Stimulated activated CD4-positive, alpha-beta T cell treated with anti-CD3 and anti-CD28 coated beads, TNF-alpha, amount 100 ng/mL, for 4 hours (primary cell): ENCODE measurements at places on chromosomes 13 and 19.

GRCh38 chr13:100594731-100595130 is 6.1 kb upstream of the GGACT start:
- no peak for DNase-seq

GRCh38 chr19:14566712-14567077 is 5.2 kb downstream of the NDUFB7 start:
- no peak for DNase-seq

DNA sequence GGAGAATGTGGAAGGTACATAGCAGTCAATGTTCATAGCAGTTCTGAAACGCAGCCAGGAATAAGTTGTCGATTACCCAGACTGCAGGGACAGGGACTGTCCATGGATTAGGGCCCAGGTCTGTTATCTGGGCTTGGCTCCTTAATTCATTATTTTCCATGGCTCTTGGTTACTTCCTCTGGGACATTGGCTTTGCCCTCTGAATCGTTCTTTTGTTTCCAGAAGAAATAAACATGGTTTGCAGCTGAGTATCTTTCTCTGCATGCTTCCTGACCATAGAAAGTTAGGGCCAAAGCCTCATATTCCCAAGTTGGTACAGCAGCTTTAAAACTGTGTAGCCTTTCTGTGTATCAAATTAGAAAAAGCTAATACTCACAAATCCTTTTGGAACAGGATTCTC is 121.7 kb upstream of the MAB21L1 start:
- no peak for DNase-seq

DNA sequence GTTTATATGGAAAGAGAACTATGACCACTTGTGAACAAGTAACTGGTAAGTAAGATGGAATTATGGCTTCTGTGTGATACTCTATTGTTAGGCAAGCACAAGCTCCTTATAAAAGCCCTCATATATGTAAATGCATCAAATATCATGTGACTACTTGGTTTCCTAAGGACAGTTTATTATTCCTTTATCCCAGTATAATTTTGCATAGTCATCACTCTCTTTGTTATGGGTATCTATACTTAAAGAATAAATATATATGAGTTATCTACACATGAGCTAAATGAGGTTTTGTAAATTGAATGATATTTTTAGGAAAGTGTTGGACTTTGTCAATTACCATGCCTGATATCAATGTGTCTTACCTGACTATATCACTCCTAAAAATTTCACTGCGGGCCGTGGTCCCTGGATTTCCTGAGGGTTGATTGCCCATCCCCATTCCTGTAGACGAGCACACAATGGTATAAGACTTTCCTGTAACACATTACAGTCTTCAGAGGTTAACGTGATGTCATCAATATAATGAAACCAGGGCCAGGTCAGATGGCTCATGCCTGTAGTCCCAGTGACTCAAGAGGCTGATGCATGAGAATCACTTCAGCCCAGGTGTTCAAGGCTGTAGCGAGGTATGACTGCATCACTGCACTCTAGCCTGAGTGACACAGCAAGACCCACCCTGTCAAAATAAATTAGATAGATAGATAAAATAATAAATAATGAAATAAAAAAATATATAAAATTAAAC is 20.7 kb downstream of the ZNF844 start:
- no peak for DNase-seq

DNA sequence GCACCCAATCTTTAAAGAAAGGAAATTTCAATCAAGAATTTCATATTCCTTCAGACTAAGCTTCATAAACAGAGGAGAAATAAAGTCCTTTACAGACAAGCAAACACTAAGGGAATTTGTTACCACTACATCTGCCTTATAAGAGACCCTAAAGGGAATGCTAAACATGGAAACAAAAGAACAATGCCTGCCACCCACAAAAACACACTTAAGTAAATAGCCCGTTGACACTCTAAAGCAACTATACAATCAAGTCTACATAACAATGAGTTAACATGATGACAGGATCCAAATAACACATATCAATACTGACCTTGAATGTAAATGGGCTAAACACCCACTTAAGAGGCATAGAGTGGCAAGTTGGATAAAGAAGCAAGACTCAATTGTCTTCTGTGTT is 1056.9 kb upstream of the ATXN8OS start:
- DNase-seq: no peak

- DNase-seq: no peak
Observed at GRCh38 chr19:46082728-46083050, 41.8 kb downstream of the IGFL3 start.

DNA sequence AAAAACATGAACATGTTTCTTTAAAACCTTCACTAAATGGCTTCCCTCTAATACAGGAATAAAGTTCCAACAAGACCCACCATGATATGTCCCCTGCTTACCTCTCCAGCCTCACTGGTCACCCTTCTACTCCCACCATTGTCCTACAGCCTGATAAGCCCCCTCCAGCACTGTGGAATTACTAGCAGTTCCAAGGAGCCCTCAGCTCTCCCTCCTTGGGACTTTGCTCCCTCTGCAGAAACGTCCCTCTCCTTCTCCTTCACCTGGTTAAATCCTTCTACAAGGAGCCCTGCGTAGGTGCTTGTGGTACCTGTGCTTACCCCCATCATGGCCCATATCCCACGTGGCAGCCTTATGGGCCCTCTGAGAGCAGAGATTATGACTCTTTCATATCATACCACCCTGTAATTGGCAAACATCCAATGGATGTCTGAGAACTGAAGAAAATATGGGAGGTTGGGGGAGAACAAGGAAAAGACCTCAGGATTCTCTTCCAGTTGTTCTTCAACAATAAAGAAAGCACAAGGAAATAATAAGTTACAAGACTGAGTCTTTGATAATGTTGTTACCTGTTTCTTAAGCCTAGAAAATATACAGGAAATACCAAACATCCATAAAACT is 26.1 kb upstream of the DOCK9 start:
- DNase-seq: no peak

DNA sequence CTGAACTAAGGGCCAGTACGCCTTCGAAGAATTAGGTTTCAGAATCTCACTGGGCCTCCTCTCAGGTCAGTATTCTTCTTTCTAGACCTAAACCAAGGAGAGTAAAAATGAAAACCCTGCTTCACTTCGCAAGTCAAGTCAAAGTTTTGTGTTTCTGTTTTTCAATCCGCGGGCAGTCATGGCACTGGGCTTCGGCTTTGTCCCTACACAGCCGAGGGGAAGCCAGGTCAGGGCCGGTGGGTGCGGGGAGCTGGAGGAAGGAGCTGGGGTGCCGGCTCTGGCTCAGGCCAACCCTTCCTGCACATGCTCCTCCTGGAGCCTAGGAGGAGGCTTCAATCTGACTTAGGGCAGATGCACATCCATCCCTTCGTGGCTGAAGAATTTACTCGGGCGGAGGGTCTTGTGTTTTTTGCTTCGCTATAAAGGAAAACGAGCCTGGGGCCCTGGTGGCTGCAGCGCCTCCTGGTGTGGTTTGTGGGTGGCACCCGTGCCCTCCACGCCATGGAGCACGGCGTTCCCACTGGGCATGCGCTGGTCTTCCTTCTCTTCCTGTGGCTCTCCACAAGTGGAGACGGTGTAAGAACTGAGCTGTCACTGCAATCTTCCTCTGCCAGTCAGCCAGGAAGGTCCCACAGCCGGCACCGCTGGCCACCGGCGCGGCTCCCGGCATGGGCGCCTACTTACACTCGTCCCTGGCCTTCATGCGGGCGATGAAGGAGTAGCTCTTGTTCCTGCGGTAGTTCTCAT is 22.5 kb downstream of the C19orf44 start:
- no peak for DNase-seq

DNA sequence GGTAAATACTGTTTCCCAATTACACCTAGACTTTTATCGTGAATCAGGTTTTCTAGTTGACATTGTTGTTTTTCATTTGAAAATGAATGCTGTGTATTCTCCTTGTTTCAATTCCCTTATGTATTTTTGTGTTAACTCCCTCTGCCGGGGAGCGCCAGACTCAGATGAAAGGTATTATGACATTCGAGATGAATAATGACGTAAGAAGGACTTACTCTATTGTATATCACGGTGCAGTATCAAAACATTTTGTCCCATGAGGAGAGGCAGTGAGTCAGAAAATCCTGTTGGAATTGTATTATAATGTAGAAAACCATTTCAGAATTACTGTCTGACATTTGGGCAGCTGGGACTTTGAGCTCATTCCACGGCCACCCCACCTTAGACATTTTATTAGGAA is 61.6 kb downstream of the LRCH1 start:
- DNase-seq: no peak

DNA sequence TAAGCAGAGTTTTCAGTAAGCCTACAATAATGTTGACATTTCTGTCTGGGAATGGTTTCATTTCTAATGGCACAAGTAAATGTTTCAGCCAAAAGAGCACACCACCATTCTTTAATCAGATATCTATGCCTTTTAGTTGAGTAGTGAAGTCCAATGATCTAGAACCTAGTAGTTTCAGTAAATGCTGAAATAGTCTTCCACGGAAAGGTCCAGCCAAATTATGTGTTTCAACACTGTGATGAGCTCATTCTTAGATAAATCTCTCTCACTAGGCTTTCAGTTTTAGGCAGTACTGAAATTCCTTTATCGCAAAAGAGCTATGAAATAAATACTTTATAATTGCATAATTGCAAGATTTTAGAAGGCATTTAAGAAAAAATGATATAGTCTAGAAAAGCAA is 816.8 kb upstream of the PCDH9 start:
- DNase-seq: no peak

- no peak for DNase-seq
Observed at GRCh38 chr13:81745391-81745790, 1404.5 kb upstream of the SPRY2 start.

DNA sequence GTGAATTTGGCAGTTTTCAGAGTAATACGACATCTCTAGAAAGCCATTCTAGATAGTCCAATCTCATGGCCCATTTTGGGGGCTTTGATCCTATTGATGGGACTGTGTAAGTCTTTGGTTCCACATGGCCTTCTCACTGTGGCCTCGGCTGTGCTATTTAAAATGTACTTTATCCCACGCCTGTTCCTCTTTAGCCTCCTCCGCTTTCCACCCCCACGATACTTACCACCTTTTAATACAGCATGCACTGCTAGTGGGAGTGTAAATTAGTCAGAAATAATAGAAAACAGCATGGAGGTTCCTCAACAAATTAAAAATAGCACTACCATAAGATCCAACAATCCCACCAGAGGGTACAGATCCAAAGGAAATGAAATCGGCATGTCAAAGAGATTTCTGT is 28.3 kb upstream of the CEBPG start:
- DNase-seq: no peak

DNA sequence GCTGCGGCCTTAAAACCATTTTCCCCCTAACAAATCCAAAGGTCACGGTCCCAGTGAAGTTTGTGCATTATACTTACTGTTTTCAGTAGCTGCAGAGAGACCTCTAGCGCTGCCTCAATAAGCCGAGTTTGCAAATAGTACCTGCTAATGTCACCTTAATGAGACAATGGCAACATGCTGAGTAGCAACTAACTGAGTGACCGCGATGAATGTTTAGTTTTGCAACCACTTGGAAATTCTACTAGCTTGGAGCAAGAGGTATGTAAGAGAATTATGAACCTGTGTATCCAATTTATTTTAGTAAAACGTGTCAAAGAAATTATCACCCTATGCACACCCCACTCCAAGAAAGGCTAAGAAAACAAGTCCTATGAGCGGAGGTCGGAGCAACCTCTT is 1.2 kb downstream of the KPNA3 start:
- no peak for DNase-seq

- DNase-seq: no peak
Observed at GRCh38 chr13:54317722-54318121, 1289.1 kb downstream of the OLFM4 start.

GRCh38 chr19:2042485-2043250 is 8.4 kb downstream of the MKNK2 start:
- DNase-seq: no peak

DNA sequence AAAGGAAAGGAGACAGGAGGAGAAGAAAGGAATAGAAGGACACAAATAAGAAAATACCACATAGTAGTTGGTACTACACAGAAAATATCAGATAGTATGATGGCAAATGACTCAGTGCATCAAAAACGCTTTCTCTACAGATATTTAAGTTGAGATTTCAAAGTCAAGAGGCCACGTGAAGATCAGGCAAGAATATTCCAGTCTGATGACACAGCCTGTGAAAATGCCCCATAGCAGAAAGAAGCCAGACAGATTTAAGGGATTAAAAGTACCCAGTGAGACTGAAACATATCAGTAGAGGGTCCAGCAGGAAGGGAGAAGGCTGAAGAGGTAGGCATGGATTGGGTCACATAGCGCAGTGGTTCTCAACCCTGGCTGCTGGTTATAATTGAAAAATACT is 113.7 kb downstream of the VWA8 start:
- DNase-seq: no peak

DNA sequence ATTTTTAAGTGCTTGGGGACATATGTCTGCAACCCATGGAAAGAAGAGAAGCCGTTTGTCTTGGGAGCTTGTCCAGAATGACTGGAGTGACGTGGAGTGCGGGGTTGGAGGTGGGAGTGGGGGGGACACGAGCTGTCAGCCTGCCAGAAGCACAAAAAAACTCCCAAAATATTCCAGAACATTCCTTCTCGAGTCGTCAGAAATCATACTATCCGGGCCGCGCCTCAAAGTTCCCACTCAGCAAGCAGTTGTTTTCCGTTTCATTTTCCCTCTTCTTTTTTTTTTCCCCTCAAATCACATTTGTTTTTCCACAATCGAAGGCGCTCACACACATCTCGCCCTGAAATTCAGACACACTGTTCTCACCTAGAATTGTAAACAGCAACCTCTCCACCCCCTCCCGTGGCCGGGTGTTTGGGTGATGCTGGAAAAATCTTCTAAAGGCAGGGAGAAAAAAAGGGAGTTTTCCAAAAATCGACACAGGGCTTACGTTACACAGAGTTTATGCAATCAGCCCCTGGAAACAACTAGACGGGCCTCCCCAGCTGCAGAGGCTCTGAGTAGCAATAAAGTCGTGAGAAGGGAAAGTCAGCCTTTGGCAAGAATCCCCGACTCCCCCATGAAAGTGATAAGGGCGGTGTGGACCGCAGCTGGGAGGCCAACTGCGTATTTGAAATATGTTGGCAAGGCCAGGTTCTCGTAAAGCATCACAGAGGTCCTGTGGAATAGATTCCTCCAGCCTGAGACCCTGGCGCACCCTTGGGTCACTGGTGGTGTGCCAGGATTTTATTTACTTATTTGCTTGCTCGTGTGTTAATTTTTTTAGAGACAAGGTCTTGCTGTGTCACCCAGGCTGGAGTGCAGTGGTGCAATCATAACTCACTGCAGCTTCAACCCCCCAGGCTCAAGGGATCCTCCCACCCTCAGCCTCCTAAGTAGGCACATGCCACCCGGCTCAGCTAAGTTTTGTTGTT is 31.2 kb upstream of the KLF2 start:
- DNase-seq: no peak

GRCh38 chr13:23289917-23290357 is 109.2 kb downstream of the SGCG start:
- DNase-seq: no peak

- DNase-seq: no peak
Observed at GRCh38 chr13:77099415-77099814, 72.5 kb upstream of the FBXL3 start.

GRCh38 chr13:102839462-102839861 is 6.4 kb upstream of the ERCC5 start:
- DNase-seq: no peak

DNA sequence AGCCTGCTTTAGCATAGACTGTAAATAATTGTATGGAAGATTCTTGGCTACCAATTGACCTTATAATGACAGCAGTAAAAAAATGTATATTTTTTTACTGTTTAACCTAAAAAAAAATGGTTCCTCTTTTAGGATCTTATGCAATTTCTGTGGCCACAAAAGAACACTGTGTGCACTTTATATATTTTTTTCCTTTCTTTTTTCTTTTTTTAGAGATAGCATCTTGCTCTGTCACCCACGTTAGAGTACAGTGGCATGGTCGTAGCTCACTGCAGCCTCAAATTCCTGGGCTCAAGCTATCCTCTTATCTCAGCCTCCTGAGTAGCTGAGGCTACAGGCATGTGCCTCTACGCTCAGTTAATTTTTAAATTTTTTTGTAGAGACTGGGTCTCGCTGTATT is 6.1 kb downstream of the FLT3 start:
- DNase-seq: no peak
